HuH-7.5 (cell line): ENCODE measurements at places on chromosomes 1 and 21.

DNA sequence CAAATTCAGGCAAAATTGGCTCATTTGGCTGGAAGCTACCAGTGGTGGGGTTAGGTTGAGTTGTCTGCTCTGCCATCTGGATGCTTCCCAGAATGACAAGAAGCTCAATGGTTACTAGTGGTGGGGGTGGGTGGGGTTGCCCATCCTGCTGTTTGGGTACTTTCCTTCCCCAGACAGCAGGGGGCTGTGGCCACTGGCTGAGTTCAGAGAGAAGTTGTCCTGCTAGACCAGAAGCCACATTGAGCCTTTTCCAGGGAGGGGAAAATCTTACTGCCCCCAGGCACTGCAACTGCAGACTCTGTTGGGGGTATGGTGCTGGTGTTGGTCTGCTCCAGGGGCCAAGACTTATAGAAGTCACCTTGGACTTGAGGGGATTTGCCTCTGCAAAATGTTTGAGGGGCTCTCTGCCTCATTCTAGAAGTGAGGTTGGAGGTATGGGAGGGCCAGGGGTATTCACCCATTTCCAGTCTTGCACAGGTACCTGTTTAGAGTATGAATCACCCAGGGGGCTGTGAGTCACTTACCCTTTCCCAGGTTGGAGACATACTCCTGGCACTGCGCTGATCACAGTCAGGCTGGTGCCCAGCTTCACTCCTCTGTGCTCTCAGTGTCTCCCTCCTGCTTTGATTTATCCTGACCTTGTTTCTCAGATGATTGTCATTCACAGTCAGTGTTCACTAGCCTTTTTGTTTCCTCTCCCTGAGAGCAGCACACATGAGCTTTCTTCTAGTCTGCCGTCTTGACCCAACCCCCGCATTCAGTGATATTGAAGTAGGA lies 89.1 kb upstream of the NEGR1 start:
- no peak for DNase-seq

- no peak for DNase-seq
Measured at GRCh38 chr1:53400761-53401674, 58.2 kb upstream of the DMRTB1 start.

DNA sequence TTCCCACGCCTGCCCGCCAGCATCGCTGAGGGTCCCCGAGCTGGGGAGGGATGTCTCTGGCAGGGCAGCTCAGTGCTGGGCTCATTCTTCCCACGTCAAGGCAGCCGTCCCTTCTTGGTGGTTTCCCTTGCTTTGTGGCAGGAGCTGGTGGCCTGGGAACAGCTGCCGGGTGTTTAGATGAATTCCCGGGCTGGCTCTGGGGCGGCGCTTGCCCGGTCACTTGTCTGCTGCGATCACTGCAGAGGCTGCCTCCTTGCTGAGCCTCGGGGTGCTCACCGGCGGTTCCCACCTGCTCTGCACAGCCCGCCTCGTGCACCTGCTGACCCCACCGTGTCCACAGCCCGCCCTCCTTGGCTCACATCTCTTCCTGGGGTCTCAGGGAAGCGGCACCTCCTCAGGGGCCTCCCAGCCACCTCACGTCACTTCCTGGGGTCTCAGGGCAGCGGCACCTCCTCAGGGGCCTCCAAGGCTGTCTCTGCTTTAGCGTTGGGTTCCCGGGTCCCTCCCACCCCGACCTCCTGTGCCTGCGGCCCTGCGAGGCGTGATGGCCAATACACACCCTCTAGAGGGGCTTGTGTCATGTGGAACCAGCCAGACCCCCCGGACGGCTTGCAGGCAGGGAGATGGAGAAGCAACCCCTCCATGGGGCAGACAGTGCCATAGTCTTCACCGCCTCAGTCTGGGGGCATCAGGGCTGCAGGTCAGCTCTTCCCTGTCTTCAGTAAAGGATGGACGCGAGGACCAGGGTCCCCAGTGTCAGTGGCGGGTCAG lies 13.5 kb downstream of the COL18A1 start:
- no peak for DNase-seq

DNA sequence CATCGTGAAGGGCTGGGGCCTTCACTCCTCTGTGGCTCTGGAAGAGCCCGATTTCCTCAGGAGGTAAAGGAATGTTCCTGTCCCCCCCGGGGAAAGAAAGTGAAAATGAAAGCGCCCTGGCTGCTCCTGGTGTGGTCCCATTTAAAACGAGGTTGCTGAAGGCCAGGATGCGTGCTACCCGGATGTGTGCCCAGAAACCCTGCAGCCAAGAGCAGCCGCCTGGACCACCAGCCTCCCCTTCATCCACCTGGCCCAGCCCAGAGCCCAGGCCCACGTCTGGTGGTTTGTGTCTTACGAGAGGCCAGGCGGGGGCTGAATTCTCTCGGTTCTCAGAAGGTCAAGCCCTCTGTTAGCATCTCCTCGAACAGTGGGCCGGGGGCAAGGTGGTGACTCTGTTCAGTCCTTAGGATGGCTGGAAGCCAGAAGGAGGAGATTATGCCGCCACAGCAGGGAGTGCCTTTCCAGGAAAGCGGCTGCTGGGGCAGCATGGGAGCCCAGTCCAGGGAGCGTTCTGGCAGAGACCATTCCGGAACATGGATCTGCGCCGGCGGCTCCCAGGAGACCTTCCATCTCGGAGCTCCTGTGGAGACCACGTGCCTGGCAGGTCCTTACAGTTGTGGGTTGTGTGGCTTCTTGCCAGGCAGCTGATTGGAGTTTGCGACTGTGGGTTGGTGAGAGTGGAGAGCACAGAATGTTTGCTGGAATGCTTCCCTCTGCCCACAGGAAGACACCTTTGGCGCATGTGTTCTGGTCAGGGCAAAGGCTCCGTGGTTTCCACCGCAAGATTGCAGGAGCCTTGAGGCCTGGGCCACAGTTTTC lies 1.4 kb downstream of the GUK1 start:
- peak; percentile 7 for DNase-seq

GRCh38 chr1:216194721-216195120 lies 228.5 kb downstream of the USH2A start:
- DNase-seq, result no peak
